ENCODE measurements at places on chromosomes 1 and 21.

- DNase-seq, result no peak
Measured at GRCh38 chr1:114177282-114177681, 23.6 kb upstream of the SYT6 start.

DNA sequence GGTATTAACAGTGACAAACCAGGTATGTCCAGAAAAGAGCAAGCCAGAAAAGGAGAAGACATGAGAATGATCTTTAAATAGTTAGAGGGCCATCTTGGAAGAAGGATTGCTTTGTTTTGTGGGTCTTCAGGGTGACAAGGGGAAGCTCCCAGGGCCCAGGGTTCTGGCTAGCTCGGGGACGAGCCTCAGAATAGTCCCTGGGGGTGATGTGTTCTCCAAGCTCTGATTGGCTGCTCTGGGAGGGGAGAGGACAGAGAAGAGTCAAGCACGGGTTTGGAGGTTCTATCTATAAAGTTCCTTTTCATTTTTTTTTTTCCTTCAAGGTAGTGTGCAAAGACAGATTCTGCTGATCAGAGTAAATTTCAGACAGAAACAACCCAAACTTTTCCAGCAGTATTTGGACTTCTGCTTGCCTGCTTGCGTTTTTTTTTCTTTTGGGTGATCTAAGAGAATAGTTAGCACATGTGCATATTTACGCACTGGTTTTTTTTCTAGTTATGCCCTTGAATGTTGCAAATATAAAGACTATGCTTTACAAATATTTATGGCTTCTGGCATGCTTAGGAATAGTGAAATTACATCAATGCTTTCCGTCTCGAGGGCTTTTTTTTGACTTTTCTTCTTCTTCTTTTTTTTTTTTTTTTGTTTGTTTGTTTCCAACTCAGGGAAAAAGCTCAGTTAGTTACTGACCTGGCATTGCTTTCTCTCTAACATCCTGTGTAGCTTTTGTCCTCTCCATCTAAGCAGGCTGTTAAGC lies 59.7 kb downstream of the ROR1 start:
- no peak for DNase-seq

DNA sequence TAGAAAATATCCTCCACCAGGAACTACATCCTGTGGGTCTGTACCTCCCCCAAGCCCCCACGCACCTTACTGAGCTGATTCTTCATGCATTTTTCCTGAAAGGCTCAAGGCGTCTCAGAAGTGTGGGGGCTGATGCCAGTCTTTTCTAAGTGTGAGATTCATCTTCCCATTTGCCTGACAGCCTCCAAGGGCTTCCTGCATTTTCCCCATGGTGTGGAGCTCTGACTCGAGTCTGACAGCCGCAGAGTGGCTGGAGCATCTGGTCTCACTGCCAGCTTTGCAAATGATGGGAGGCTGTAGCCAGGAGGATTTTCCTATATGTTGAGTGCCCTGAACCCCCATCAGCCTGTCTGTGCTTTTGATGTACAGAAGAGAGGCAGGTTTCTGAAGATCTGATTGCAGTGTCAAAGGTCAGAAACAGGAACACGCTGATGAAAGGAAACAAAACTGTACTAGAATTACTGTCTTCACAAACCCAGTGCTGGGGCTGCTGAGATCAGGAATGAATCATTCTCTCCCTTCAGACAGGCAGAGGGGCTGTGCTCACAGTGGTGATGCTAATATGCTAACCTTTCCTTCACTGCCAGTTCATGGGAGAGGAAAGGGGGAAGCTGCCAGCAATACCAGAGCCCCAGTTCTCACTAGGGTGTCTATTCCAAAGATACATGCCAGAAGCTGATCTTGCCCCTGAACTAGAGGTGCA lies 201.5 kb upstream of the C1orf174 start:
- no peak for DNase-seq

DNA sequence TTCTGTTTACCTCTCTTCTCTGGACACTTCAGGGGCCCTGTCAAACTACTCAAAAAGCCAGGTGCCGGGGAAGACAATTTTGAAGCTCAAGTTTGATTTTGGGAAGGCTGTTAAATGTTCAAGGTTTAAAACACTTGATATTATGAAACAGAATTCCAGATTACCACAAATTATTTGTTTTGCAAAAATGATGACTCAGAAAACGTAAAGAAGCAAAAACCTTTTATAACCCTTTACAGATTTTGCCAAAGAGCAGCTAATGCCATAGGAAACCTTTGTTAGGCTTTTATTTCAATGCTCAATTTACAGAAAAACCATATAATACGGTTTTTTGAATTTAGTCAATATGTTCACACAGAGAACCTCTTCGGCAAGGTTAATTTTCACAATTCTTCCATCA lies 593.4 kb upstream of the ZP4 start:
- DNase-seq, result no peak

- no peak for DNase-seq
Measured at GRCh38 chr1:9242338-9242969, 7.9 kb downstream of the H6PD start.

GRCh38 chr21:42900446-42900845 lies 7.3 kb downstream of the NDUFV3 start:
- no peak for DNase-seq

DNA sequence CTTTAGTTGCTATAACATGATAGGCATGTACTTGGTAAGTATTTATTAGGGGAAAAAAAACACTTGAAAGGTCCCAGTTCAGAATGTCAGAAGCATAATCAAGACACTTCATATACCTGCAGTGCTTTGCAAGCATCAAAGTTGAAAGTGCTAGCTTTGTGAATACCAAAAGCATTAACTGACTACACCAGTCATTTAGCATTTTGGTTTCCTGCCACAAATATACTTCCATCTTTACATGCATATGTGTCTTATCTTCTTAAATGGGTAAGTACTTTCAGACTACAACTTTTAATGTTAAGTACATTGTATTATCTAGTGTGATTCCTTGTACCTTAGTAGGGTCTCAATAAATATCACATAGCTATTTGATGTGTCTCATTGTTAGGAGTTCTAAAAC lies 43.7 kb downstream of the AKT3 start:
- no peak for DNase-seq

DNA sequence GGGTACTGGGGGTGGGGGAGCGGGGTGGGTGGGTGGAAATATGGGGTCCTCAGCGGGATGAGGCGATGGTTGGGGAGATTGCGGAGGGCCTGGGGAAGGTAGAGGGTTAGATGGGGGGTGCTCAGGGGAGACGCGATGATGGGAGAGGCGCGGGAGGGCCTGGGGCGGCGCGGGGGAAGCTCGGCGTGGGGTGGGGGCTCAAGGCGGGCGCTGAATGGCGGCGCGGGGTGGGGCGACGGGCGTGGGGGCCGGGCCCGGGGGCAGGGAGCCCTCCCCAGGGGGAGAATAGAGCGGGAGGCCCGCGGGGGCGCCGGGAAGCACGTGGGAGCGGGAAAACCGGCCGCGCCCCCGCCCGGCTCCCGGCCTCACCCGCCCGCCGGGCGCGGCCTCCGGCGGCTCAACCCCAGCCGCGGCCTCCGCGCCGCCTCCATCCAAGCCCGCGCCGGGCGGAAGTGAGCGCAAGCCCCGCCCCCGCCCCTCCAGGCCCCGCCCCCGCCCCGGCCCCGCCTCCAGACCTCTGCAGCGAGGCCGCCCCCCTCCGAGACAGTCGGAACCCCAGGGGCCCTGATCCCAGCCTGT lies at the start of gene FAAP20:
Gene FAAP20 (minus strand): TSS at position 454 of the 579 bp plus-strand sequence. CDS start 23 bp downstream, at position 431.
- DNase-seq, result no peak
